RKO (cell line): ENCODE measurements at places on chromosomes 6 and 20.
A peak's percentile ranks its signal among the peaks of the same experiment; 100 is the strongest.

- no peak for DNase-seq
Observed at GRCh38 chr6:53410508-53411258, 61.9 kb upstream of the ELOVL5 start.

DNA sequence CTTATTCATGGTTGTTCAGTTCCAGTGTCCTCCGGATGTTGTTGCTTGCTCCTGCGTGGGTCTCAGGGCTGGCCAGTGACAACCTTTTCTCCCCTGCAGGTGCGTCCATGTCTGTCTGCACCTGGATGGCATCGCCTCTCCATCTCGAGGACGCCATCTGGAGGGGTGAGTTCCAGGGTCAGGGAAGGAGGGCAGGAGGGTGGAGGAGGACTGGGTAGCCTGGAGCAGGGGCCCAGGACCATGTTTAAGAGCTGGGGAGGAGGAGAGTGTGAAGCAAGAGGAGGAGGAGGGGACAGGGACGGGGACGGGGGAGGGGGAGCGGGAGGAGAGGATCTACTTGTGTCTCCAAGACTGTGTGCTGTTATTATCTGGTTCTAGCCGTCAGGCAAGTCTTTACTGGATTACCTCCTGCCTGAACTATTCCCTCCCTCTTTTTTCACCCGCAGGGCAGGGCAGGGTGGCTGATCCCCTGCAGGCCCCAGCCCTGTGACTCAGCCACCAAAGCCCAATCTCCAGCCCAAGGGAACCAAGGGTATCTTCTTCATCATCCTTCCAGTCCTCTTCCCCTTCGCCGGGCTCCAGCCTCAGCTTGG, 32.2 kb upstream of the TULP1 start:
- no peak for DNase-seq

DNA sequence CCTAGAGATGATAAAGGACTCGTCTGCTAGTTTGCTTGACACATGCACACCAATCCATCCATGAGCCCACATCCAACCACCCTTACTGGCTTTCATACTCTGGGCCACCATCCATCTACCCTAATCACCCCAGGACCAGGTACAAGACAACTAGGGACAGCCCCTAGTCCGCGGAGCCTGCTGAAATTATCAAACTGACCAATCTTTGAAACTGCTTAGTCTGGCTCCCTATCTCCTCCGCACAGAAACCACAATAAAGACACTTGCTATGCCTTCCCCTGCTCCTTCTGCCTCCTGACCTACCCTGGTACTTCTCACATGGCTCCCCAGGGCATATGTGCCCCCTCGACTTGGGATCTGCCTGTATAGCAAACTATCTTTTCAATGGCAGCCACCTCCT, 33.1 kb downstream of the PXDC1 start:
- DNase-seq, result no peak

DNA sequence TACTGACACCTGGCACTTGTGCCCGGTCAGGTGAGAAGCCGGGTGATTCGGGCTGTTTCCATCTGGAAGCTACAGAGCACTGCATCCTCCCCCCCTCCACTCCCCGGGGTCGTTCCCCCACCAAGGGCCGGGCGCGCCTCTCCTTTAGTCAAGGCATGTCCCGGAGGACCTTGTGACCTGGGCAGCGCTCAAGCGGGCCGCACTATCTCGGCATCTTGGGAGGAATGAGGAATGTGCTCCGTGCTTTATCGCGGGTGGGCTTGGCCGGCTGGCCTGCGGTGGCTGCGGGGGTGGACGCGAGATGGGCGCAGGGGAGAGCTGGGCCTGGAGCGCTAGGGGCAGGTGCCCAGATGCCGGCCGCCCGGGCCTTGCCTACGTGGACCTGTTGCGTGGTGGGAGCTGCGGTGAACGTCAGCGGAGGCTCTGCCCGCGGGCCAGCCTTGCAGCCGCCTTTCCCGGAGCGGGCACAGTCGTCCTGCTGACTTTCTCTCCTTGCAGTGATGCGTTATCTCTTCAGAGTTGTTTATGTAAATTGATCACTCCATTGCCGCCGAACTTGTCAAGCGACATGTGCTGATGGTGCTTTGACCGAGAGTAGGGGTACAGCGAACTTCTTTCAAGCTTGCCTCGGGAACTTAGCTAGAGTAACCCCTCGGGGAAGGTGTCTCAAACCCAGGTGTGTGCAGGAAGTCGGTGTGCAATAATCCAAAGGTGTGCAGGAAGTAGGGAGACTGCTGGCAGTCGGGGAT, 1.1 kb downstream of the LRRC1 start:
- DNase-seq, result peak; percentile 52
